Midbrain (tissue), 1 donor: ENCODE measurements at places on chromosomes 12 and 14.

DNA sequence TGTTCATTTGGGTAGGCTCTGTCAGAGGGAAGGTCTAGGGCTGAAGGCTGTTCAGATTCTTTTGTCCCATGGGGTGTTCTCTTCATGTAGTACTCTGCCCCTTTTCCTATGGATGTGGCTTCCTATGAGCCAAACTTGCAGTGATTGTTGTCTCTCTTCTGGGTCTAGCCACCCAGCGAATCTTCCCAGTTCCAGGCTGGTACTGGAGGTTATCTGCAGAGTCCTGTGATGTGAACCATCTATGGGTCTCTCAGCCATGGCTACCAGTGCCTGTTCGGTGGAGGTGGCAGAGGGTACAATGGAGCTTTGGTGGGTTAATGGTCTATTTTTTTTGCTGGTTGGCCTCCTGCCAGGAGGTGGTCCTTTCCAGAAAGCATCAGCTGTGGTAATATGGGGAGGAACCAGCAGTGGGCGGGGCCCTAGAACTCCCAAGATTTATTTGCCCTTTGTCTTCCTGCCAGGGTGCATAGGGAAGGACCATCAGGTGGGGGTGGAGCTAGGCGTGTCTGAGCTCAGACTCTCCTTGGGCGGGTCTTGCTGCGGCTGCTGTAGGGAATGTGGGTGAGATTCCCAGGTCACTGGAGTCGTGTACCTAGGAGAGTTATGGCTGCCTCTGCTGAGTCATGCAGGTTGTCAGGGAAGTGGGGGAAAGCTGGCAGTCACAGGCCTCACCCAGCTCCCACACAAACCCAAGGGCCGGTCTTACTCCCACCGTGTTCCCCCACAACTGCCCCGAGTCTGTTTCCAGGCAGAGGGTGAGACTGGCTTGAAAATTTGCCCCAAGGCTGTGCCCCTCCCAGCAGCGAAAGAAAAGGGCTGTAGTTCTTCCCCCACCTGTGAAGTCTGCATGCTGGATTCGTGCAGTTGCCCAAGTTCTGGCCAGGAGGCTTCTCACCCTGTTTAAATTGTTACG, 17.5 kb downstream of the MTRFR start:
- no peak for DNase-seq

DNA sequence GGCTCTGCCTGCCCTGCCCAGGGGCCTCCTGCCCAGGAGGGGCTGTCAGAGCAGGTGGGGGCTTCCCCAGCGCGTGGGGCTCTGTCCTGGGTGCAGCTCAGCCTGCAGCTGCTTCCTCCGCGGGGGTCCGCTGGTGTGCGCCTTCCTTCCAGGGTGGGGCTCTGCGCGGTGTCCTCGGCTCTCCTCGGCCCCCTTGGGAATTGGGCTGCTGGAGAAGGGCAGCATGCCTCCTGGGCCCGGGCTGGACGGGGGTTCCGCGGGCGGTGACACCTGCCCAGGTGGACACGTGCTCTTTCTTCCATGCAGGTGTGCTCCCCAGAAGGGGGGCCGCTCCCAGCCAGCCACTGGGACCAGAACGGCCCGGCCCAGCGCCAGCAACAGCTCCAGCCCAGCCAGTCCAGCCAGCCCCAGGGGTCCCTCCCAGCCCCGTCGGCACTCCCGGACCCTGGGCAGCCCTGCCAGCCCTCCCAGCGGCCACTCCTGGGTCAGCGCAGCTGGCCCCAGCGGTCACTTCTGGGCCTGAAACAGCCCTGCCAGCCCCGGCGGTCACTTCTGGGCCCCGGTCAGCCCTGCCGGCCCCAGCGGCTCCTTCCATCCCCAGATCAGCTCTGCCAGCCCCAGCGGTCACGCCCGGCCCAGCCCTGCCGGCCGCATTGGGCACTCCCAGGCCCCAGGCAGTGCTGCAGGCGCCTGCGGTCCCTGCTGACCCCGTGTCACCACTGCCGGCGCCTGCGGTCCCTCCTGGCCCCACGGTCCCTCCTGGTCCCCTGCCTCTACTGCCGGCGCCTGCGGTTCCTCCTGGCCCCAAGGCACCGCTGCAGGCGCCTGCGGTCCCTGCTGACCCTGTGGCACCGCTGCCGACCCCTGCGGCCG, 19.1 kb downstream of the FBRSL1 start:
- DNase-seq = no peak

DNA sequence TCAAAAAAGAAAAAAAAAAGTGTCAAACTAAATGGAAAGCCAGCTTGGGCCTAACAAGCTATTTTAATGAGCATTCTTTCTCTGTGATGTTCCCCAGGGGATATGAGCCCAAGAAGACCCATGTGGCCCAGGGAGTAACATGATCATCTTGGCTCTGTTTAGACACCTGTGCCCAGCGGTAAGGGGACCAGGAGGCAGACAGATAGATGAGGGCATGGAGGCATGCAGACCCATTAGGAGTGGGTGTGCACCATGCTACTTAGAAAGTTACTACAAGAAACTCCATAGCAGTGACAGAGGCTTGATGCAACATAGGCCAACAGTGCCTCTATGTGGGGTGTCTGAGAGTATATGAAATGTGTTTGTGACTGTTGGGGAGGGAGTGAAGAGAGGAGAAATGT, 3.1 kb upstream of the CREBL2 start:
- no peak for DNase-seq

DNA sequence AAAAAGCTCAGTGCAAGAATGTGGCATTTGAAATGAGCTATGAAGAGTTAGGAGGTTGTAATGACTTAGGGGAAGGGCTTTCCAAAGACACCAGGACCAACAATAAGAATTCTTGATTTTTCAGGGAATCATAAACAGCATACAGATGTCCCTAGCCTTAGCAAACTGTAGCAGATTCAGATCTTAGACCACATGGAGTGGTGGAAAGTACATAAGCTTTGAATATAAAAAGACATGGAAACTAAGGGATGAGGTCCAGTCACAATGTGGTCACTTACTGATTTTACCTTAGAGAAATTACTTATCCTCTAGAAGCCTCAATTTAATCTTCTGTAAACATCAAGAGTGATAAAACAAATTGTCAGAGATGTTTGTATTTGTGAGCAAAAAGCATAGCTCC, 186.6 kb downstream of the DUSP6 start:
- DNase-seq = no peak

GRCh38 chr14:68977180-68977717, 1.9 kb downstream of the ACTN1 start:
- no peak for DNase-seq

DNA sequence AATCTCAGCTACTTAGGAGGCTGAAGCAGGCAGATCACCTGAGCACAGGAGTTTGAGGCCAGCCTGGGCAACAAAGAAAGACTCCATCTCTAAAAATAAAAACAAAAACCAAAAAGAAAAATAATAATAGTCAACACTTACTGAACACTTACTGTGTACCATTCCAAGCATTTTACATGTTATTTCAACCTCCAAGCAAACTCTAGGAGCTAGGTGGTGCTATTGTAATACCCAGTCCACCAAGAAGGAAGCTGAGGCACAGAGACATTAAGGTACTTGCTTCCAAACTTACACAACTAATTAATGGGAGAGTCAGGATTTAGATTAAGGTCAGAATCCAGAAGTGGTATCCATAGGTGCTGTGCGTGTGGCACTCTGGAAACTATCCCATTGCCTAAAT, 13.7 kb upstream of the OR6J1 start:
- DNase-seq = no peak

DNA sequence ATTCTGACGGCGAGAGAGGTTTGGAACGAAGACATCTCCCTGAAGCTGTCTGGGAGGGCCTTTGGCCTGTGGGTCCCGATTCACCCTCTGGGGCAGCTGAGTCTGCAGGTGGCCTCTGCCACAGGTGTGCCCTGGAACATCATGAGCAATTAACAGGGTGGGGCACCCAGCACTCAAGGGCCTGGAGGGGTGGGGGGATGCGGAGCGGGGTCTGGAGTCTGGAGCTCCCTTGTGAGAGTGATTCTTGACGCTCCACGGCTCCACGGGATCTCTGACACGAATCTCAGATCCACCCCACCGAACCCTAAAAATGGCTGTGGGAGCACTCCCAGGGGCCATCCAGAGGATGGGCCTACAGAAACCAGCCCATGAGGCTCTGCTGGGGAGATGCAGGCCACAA, 8.3 kb downstream of the ITPK1 start:
- no peak for DNase-seq

GRCh38 chr12:128594521-128594920, 229.2 kb downstream of the SLC15A4 start:
- no peak for DNase-seq

DNA sequence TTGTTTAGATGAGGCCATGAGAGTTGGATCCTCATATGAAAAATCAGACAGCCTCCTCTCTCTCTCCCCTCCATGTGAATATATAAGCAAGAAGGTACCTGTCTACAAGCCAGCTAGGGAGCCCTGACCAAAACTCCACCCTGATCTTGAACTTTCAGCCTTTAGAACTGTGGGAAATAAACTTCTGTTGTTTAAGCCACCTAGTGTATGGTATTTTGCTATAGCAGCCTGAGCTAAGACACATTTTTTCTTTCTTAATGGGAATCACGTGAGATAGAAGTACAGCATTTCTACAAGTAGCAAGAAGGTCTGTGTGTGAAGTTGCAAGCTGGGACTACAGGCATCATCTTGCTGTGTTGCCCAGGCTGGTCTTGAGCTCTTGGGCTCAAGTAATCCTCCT, 16.3 kb upstream of the ABHD12B start:
- no peak for DNase-seq

GRCh38 chr12:119589097-119589496, 4.5 kb upstream of the TMEM233 start:
- DNase-seq = no peak

- DNase-seq = no peak
These were observed 68.7 kb upstream of the TMPO start for GRCh38 chr12:98446682-98447081.

DNA sequence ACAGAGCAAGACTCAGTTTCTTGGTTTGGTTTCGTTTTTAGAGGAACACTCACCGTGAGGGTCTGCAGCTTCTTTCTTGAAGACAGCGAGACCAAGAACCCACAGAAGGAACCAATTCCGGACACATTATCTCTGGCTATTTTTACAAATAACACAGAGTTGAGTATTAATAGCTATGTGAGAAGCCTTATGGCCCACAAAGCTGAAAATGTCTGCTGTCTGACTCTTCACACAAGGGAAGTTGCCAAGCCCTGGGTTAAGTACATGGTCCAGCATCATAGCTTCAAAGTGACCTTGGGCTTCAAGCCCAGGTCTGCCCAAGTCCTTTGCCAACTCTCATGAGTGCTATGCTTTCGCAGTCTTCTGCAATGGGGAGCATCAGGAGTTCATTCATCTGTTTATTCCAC, 2.6 kb upstream of the LGMN start:
- DNase-seq = no peak

DNA sequence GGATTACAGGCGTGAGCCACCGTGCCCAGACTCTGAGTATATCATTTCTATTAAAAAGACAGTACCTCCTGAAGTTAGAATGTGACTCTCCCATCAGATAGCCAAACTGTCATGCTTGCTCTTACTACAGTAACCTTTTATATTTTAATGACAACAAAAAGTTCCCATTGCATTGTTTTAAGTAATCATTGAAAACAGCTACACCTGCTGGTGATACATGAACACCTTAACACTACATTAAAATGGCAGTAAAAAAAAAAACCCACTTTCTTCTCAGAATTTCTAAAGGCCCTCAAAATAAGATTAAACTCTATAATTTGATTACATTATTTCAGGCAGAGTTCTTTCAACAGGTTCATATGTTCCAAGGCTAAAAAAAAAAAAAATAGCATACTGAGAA, 76.7 kb downstream of the SH2B3 start:
- no peak for DNase-seq

DNA sequence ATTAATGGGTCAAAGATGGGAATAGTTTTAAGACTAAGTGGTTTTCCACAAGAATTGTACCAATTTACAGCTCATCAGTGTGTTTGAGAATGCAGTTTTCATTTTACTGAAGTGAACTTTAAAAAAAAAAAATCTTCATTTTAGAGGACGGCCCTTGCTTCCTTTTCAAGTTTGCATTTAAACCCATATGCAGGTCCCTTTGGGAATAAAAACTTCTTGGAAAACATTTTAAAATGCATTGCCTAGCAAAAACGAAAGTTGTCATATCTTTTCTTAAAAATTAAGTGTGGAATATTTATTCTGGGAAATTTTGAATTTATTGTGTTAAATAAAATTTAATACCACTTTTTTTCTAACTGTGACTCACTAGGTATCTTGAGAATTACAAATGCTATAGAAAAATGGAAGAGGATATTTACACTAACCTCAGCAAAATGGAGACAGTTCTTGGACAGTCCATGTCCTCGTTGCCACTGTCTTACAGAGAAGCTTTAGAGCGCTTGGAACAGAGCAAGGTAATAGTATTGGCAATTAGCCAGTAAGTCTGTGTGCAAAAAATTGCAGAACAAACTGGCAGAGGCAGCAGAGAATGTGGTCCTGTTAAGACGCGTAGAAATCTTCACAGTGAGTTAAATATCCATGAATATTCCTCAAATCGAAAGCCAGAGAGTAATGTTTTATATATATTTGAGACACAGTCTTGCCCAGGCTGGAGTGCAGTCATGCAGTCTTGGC, 209.7 kb downstream of the SYNE2 start:
- DNase-seq = no peak

DNA sequence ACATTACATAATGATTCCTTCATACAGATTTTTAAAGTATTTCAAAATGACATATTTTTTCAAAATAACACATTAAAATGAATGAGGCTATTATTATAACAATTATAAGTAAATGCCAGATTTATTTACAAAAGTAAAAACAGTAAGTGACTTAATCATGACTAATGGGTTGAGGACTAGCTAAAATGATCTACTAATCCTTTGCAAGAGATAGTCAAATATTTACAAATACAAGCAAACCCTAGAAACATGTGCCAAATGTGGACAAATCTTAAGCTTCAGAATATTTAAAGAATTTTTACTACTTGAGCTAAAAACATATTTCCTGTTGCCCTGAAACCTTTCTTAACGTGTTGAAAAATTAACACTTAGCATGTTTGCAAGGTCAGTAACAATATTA, 74.8 kb downstream of the KIF21A start:
- no peak for DNase-seq

- DNase-seq = no peak
These were observed 47.1 kb downstream of the NCOR2 start for GRCh38 chr12:124520265-124520701.

- DNase-seq = no peak
These were observed 173.5 kb downstream of the CHST11 start for GRCh38 chr12:104630230-104630670.

GRCh38 chr12:123069436-123070266, 81.2 kb downstream of the PITPNM2 start:
- no peak for DNase-seq

- DNase-seq = no peak
These were observed 9.2 kb upstream of the SIVA1 start for GRCh38 chr14:104743461-104744380.

GRCh38 chr14:94049625-94050023, 23.5 kb downstream of the OTUB2 start:
- DNase-seq = no peak

DNA sequence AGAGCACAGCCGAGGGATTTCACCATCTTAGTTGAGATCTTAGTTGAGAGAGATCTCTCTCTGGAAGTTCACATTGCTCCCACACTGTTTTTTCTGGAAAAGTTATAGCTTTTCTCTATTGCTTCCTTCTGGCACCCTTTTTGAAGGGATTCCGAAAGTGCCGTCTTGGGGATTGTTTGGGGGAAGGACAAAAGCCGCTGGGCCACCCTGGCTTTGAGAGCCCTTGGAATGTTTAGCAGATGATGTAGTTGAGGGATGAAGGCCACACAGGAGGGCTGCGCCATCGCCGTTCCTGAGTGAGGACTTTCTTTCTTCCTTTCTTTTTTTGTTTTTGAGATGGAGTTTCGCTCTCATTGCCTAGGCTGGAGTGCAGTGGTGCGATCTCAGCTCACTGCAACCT, 17.7 kb downstream of the PLEKHG3 start:
- no peak for DNase-seq
